ENCODE measurements at places on chromosomes 12 and 14. TPM values are rescaled to one million over a fixed set of nuclear protein-coding genes. Genes with fewer than 3 reads are reported as not detected.

Gene CARMIL3
- polyA plus RNA-seq = 0.11 TPM

Gene ACOT6
- not detected for polyA plus RNA-seq

Gene SLCO1B1
- polyA plus RNA-seq = not detected

Gene RNASE7
- polyA plus RNA-seq = not detected

Gene LAG3
- 0.16 TPM for polyA plus RNA-seq

Gene GTF2A1
- polyA plus RNA-seq = 12.3 TPM

Gene POTEG
- not detected for polyA plus RNA-seq

Gene SERPINA9
- polyA plus RNA-seq = not detected

Gene CLSTN3
- polyA plus RNA-seq = 1.8 TPM

Gene CLIP1
- 1.4 TPM for polyA plus RNA-seq

Gene FAIM2
- polyA plus RNA-seq = not detected

Gene SSPN
- 4.8 TPM for polyA plus RNA-seq

Gene SLC25A21
- polyA plus RNA-seq = not detected

Gene ZC2HC1C
- polyA plus RNA-seq = 0.48 TPM

Gene ANKS1B
- not detected for polyA plus RNA-seq

Gene SLC38A4
- not detected for polyA plus RNA-seq

Gene E2F7
- polyA plus RNA-seq = not detected

Gene RESF1
- polyA plus RNA-seq = 242 TPM

Gene DBX2
- polyA plus RNA-seq = not detected

Gene KCNJ8
- not detected for polyA plus RNA-seq

Gene GXYLT1
- polyA plus RNA-seq = 5.0 TPM

Gene ZNF605
- 1.00 TPM for polyA plus RNA-seq

Gene RD3L
- not detected for polyA plus RNA-seq

Gene TAPBPL
- polyA plus RNA-seq = 120 TPM

Gene CIDEB
- polyA plus RNA-seq = 4.9 TPM

Gene SFSWAP
- polyA plus RNA-seq = 18.6 TPM

Gene KIF5A
- not detected for polyA plus RNA-seq

Gene PLD4
- 176 TPM for polyA plus RNA-seq

Gene ANO2
- polyA plus RNA-seq = not detected

Gene JPH4
- 0.09 TPM for polyA plus RNA-seq

Gene POTEM
- not detected for polyA plus RNA-seq

Gene MIS18BP1
- 73.6 TPM for polyA plus RNA-seq

Gene ESPL1
- 0.23 TPM for polyA plus RNA-seq

Gene INHBE
- polyA plus RNA-seq = not detected

Gene P2RX7
- polyA plus RNA-seq = 2.1 TPM

Gene MGP
- 0.29 TPM for polyA plus RNA-seq

Gene BTG1
- polyA plus RNA-seq = 1,251 TPM

Gene GABARAPL1
- polyA plus RNA-seq = 1.3 TPM

Gene RBP5
- polyA plus RNA-seq = not detected

Gene GAS2L3
- not detected for polyA plus RNA-seq

Gene B4GALNT3
- polyA plus RNA-seq = 0.29 TPM

Gene OR4M1
- polyA plus RNA-seq = not detected

Gene SPIC
- polyA plus RNA-seq = not detected

Gene CLEC4A
- polyA plus RNA-seq = 43.1 TPM

Gene IFI27
- polyA plus RNA-seq = not detected

Gene CLEC4E
- polyA plus RNA-seq = 0.88 TPM

Gene ACSS3
- not detected for polyA plus RNA-seq

Gene CIROP
- not detected for polyA plus RNA-seq
